Right lobe of liver (tissue), 6 donors: ENCODE measurements at places on chromosomes 7 and 10. TPM values are rescaled to one million over a fixed set of nuclear protein-coding genes. Genes with fewer than 3 reads are reported as not detected.

Gene DOCK1
- total RNA-seq: 13.8 TPM

Gene GNB2
- total RNA-seq: 75.6 TPM

Gene SPDYE9
- not detected for total RNA-seq

Gene PLEKHS1
- total RNA-seq: not detected

Gene PRKCQ
- 0.13 TPM for total RNA-seq

Gene DLX5
- not detected for total RNA-seq

Gene TRIP6
- total RNA-seq: 37.9 TPM

Gene ODAD2
- not detected for total RNA-seq

Gene ZNF365
- total RNA-seq: not detected

Gene MAT1A
- 430 TPM for total RNA-seq

Gene EEPD1
- total RNA-seq: 8.4 TPM

Gene ASAH2
- total RNA-seq: 1.9 TPM

Gene MUC3A
- total RNA-seq: 12.8 TPM

Gene LRIT1
- total RNA-seq: not detected

Gene C10orf53
- total RNA-seq: not detected

Gene HTRA1
- total RNA-seq: 218 TPM

Gene OPN1SW
- not detected for total RNA-seq
